ENCODE measurements at places on chromosomes 16 and 17.
A peak's percentile ranks its signal among the peaks of the same experiment; 100 is the strongest.

DNA sequence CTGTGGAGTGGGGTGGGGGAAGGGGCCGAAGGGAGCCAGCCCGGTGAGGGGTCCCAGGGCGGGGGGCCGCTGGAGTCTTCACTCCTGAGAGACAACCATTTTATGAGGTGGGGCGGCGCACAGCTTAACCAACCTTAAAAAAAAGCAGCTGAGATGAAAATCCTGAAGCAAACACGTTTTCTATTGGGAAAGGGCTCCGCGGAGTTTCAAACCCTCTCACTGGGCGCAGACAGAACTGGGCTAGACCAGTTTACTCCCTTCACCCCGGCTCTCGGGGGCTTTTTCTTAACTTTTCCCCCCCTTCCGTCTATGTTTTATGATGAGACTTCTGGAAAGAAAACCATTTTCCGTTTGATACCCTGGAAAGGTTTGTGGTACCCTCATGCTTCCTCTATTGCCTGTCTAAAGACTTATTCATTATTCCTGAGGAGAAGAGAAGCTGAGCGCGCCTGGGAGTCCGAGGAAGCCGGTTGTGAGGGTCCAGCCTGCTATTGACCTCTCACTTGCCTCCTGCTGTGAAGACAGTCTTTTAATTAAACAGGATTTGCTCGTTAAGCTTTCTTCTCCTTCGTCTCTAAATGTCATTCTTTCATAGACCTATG lies 482 bp upstream of the SSH2 start:
- DNase-seq: peak; percentile 7

DNA sequence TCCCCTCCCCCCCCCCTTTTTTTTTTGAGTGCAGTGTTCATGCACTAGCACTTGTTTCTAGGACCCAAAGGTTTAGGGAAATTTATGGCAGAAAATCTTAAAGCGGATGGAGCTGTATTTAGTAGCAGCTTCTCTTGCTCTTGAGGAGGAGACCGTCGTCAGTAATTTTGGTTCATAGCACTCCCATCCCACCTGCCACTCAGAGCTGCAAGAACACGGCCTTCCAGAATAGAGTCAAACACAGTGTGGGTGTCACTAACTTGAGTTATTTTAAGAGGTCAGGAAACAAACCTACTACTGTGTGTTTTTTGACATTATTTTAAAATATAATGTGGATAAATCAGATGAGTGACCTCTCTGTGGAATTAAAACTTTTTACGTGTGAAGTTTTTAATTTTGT lies 37.3 kb downstream of the SEC14L1 start:
- DNase-seq: no peak

DNA sequence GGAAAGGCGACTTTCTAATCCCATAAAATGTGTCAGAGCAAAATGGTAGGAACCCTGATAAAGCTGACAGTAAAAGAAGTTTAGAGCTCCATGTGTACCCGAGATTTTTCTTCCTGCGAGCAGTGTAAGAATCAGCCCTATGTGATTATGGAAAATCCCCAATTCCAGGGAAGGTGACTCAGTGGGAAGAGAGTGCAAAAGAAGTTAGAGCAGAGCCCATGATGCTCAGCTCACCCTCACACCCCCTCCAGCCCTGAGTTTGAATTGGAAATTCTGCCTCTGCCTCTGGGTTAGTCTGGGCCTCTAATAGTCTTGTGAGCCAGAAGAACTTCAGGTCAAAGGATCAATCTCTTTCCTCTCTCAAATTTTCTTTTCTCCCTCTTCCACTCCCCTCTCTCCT lies 12.5 kb downstream of the C17orf78 start:
- DNase-seq: no peak

DNA sequence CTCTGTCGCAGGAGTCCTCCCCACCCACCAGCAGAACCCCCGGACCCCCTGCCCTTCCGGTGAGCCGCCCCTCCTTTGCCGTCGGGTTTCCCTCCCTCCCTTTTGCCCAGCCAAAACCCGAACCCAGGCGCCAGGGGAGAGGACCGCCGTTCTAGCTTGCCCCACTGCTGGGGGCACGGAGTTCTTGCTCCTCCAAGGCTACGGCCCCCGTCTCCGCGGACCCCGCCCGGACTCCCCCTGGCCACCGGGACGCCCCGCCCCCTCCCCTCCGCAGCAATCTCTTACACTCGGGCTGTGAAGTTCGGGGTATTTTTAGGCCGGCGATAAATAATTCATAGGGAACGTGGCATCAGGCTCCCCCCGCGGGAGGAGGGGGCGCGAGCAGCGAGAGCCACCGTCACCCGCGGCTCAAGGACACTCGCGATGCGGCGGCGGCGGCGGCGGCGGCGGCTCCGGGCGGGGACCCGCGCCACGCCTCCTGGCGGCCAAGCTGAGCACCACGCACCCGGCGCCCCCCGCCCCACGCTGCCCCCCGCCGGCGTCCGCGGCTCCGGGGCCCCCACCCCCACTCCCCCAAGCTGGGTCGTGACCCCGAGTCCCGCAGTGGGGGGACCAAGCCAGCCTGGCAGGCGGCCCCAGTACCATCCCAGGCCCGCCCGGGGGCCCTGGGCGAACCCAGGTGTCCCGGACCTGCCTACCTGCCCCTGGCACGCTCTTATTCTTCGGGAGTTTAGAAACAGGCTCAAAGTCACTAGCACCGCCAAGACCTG lies at the start of gene GRIN2C:
GRIN2C (minus strand) TSS at position 427 of the 770 bp plus-strand sequence. CDS start 4,793 bp downstream, outside the sequence.
- DNase-seq: no peak

- no peak for DNase-seq
These were observed 15.4 kb upstream of the MRPL38 start for GRCh38 chr17:75920045-75920560.

- DNase-seq: no peak
These were observed 46.8 kb downstream of the ZDHHC7 start for GRCh38 chr16:84964386-84965128.

- peak; percentile 24 for DNase-seq
These were observed 54.8 kb downstream of the VMP1 start for GRCh38 chr17:59762049-59762823.

GRCh38 chr16:4391631-4392381 lies 20.2 kb downstream of the VASN start:
- no peak for DNase-seq

DNA sequence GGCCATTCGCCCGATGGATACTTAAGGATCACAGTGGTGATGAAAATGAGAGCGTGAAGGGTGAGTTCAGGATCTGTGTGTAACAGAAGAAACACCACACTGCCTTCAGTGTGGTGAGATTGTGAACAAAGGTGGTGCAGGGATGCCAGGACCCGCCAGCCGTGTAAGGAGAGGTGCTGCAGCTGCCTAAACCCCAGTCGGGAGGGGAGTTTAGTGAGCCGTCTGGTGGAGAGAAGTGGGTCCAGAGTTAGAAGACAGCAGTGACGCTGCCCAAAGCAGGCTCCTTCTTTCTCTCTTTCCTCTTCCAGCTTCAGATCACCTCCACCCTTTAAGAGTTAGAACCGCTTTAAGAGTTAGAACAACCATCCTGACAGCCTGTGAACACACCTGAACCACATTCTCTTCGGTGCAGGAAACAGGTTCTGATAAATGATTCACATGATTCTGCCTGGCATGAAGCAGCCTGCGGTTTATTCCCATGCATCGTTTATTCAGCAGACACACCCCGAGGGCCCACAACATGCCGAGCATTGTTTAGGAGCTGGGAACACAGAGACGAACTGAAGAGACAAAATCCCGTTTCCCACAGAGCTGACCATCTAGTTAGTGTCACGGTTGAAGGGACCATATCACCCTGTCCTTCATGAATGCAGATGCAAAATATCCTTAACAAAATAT lies 84.0 kb upstream of the DNAH17 start:
- DNase-seq: no peak

- DNase-seq: no peak
These were observed 71.8 kb downstream of the PRKCA start for GRCh38 chr17:66373944-66374817.

DNA sequence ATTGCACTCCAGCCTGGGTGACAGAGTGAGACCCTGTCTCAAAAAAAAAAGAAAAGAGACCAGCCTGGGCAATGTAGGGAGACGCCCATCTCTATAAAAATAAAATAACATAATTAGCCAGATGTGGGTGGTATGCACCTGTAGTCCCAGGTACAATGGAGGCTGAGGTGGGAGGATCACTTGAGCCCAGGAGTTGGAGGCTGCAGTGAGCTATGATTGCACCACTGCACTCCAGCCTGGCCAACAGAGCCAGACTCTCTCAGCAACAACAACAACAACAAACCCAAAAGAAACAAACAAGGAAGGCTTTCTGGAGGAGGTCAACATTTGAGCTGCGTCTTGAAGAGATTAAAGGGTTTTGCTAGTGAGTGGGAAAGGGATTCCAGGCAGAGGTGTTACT lies 8.3 kb downstream of the EEF2K start:
- no peak for DNase-seq

- DNase-seq: peak; percentile 49
These were observed 7.6 kb downstream of the CYTH1 start for GRCh38 chr17:78774453-78774852.

- no peak for DNase-seq
These were observed 8.7 kb downstream of the TMEM204 start for GRCh38 chr16:1542166-1542500.

- no peak for DNase-seq
These were observed 43.0 kb upstream of the MYOCD start for GRCh38 chr17:12622726-12623125.

- no peak for DNase-seq
These were observed 50.8 kb downstream of the PITPNM3 start for GRCh38 chr17:6505425-6506142.

DNA sequence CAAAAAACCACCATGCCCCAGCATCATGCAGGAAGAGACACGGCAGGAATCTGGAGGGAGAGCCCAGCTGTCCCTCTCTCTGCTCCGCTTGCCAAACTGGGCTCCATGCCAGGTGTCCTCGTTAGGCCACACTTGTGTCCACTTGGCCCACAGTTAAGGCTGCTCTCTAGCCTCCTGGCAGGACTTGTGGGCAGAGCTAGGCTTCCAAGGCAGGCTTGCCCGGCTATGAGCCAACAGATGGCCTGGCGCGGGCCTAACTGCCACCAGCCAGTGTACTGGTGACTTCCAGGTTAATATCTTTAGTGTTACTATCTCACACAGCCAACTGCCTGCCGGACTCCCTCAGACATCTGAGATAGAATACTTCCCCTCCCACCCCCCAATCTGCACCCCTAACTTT lies 10.6 kb downstream of the ATP6V0D1 start:
- no peak for DNase-seq

GRCh38 chr17:42543190-42544079 lies 7.4 kb downstream of the NAGLU start:
- no peak for DNase-seq

DNA sequence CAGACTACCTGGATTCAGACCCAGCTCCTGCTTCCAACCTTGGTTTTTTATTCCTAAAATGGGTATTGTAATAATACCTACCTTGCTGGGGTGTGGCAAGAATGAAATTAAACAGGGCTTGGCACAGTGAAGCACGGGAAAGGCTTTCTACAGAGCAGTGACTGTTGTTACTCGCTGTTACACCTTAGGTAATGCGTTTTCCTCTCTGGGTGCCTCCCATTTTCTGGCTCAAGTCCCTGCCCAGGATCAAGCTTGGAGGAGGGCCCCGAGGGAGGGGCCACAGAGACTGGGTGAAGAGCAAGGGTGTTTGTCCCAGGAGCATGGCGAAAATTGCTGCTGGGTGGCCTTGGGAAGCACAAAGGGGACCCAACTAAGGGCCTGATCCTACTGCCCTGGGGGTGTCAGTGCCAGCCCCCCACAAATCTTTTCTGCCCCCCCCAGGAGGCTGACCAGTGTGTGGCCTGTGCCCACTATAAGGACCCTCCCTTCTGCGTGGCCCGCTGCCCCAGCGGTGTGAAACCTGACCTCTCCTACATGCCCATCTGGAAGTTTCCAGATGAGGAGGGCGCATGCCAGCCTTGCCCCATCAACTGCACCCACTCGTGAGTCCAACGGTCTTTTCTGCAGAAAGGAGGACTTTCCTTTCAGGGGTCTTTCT lies 13.3 kb downstream of the MIEN1 start:
- no peak for DNase-seq

DNA sequence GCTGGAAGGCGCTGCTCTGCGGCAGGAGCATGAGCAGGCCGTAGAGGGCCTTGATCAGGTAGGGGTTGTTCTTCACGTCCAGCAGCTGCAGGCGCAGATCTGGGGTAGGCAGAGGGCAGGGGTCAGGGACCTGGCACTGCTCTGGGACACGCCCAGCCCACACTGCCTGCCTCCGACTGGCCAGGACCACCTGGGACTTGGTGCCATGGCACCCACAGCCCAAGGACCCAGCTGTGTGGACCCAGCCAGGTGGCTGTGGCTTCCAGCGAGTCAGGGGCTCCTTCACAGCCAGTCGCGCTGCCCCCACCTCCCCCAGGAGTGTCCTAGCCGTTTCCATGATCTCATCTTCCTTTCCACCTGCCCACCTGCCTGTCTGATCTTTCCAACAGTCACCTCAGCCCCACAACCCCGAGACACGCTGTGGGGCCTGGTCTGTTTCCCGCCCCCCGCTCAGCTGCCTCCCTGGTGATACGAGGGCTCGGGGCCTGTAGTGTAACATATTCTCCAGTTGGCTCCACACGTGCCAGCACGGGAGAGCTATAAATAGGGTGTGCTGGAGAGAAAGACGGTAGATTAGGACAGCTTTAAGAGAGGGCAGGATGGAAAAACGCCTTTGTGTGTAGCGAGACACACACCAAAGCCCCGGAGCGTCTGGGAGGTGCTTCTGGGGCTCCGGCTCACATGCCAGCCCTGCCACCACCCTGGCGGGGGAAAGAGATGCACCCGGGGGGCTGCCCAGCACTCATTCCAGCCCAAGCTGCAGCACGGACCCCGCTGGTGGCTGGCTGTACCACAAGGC lies 7.2 kb upstream of the MTSS2 start:
- no peak for DNase-seq

GRCh38 chr17:3907483-3908216 lies 8.6 kb downstream of the P2RX1 start:
- no peak for DNase-seq

DNA sequence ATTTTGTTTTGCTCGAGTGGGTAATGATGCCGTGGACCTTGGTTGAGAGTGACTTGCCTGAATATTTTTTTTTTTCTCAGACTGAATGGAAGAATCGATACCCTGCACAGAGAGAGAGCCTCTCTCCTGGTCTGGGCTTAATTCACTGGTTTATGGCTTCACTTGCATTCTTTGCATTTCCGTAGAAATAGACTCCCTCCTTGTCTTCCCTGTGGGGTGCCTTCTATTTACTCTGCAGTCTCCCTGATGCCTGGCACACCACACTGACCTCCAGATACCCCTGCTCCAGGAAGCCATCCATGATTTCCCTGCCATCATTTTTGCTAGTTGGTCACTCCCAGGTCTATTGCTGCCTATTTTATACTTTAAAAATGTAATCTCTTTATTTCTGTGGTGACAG lies 238.0 kb downstream of the SNX29 start:
- DNase-seq: no peak

All from GM12865 (cell line).